Stimulated activated CD4-positive, alpha-beta T cell treated with anti-CD3 and anti-CD28 coated beads, Interleukin-1b, Interleukin-23, amount 100 ng/mL, for 48 hours (primary cell): ENCODE measurements at places on chromosomes 2 and 18.

- no peak for DNase-seq
Measured at GRCh38 chr2:26430826-26431225, 29.1 kb downstream of the DRC1 start.

DNA sequence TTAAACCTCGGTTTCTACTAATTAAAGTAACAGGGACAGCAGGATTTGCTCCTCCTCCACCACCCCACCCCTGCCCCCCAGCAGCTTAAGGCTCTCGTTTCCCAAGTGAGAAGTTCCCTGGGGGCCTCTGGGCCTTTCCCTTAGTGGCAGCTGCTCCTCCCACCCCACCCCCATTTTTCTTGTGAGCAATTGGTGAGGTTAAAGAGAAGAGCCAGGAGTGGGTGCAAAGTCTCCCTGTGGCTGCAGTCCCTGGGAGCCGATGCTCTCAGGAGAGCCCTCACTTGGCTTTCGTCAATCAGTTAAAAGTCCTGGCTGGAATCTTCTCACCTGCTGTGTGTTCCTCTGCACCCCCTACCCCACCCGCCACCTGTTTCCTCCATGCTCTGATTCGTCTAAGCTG is 48.7 kb upstream of the AGAP1 start:
- no peak for DNase-seq

- no peak for DNase-seq
Measured at GRCh38 chr2:127615511-127616166, 30.3 kb upstream of the GPR17 start.

GRCh38 chr2:56531668-56532420 is 348.1 kb downstream of the CCDC85A start:
- no peak for DNase-seq

DNA sequence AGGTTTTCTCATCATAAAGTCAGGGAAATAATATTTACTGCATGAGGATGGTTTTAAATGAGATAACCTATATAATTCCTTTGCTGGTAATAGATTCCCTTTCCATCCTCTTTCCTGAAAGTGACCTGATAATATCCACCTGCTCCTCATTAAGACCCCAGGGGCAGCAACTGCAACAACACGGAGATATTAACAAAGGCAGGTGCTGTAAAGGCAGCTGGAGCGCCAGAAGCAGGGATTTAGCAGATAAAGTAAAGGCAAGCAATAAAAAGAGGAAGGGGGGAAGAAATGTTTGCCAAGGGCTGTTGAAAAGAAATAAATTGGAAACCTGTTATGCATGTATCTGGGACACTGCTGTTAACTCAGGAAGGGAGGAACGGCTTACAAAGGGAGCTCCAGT is 472.6 kb upstream of the KLHL29 start:
- no peak for DNase-seq

- DNase-seq: no peak
Measured at GRCh38 chr2:74777161-74777900, 56.6 kb upstream of the HK2 start.

- no peak for DNase-seq
Measured at GRCh38 chr2:236861196-236861875, 224.4 kb upstream of the COPS8 start.

GRCh38 chr2:25115902-25116301 is 52.5 kb downstream of the POMC start:
- no peak for DNase-seq

GRCh38 chr2:20966061-20966595 is 77.7 kb downstream of the APOB start:
- DNase-seq: no peak

GRCh38 chr18:2984703-2985261 is 28.2 kb downstream of the LPIN2 start:
- DNase-seq: no peak

- no peak for DNase-seq
Measured at GRCh38 chr2:12341920-12342319, 374.8 kb upstream of the TRIB2 start.

DNA sequence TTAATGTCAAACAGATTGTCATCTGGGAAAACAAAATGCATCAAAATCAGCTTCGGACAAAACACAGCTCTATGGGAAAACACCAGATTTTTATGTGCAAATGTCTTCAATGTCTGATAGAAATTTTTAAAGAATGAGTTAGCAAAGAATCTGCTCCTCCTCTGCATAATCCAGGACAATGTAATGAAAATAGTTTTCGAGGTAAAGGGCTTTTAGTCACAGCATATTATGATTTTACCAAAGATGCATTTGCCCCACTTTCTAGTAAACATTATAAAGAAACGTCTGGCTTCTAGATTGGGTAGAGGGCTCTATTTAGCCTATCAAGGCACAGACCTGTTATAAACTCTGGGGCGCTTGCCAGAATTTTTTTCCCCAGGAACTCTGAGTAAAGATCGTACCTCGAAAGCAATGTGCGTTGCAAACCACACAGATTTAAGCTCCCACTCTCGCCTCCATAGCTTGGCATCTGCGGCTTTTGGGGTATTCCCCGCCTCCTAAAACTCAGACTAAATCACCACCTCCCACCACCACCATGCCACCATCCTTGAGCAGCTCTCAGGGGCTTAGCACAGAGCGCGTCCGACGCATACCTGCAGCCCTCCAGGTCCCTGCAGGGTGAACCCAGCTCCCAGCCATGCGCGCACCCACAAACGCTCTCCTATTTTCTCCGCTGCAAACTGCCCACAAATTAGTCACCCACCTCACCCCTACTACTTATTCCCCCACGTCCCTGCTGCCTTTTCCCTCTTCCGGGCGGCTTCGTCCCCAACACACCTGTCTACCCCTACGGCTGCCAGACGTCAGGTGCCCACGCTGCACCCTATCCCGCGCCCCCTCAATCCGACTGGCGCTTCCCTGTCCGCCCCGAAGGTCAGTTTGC is 829 bp downstream of the ACVR1C start:
- peak; percentile 41 for DNase-seq

- DNase-seq: no peak
Measured at GRCh38 chr2:172415865-172416183, 11.6 kb upstream of the ITGA6 start.

- DNase-seq: no peak
Measured at GRCh38 chr18:64882896-64883295, 734.0 kb upstream of the LINC00305 start.

- no peak for DNase-seq
Measured at GRCh38 chr2:42663828-42664227, 95.4 kb downstream of the MTA3 start.

DNA sequence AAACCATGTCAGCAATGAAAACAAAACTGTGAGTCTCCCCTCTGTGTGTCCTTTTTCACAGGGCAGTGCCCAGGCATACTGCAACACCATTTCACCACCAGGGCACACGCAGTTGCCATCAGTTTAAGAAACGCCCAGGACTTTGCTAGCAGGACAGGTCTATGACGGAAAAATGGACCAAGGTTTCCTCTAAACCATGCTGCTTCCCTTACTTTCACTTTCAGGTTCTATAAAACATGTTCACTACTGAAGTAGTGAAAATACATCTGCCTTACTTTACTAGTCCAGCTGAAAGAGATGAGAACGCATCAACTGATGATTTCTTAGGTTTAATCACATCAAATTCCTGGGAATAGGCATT is 110.5 kb downstream of the TCF4 start:
- no peak for DNase-seq

DNA sequence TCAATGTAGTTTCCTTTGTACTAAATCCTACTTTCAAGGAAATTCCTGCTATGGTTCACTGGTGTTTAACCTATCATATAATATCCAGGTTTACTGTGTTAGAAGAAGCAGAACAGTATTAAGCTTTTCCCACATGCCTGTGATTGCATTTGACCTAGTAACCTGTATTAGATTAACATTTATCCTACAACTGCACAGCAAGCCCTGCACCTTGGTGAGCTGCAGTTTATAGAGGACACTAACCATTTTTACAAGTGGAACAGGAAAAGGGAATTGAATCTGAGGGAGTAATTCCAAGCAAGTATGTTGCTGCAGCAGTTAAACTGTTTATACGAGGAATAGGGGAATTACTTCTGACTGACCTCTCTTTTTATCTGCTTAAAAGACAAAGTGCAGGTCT is 328.6 kb downstream of the ETAA1 start:
- no peak for DNase-seq

- DNase-seq: no peak
Measured at GRCh38 chr2:73053316-73054114, 18.0 kb downstream of the SFXN5 start.

DNA sequence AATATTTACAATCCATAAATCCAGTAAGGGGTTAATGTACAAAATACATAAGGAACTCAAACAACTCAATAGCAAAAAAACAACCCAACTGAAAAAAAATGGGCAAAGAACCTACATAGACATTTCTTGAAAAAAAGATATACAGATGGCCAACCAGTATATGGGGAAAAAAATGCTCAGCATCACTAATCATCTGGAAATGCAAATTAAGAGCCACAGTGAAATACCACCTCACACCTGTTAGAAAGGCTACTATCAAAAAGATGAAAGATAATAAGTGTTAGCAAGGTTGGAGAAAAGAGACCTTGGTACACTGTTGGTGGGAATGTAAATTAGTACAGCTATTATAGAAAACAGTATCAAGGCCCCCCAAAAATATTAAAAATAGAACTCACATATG is 14.6 kb downstream of the AP1S3 start:
- DNase-seq: no peak

GRCh38 chr2:197258580-197258979 is 52.0 kb downstream of the ANKRD44 start:
- no peak for DNase-seq

GRCh38 chr2:234290671-234291070 is 206.2 kb downstream of the ARL4C start:
- peak; percentile 84 for DNase-seq

DNA sequence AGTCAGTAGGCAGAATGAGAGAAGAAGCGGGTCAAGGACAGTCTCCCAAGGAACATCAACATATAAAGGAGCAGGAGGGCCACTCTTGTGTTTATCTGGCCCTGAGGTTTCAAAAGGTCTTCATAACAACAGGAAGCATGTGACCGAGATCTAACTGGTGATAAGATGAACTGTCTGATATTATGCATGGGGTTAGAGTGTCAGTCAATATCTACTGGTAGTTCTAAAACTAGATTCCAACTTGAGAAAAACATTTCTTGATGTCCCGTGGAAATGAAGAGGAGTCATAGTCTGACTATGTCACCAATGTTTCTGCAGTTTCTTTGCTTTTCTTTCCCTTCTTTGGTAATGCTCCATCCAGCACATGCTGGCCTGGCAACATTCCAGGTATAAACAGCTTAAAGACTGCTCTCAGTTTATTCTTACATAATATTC is 77.5 kb upstream of the ITPRID2 start:
- DNase-seq: no peak

DNA sequence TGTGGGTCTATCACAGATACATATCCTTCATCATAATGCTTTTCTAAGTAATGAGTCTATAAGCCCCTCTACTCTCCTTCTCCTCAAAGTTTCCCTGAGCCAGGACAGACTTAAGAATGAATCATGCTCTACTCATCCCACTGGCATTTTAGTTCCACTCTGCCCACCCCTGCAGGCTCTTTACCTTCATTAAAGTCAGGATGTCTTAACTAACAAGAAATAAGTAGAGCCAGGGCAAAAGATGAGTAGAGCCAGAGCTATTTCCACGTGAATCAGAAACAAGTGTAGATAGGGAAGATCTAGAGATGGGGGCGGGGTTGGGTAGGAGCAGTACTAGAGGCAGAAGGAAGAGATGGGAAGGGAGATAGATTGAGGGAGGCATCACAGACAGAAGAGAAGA is 790.5 kb downstream of the RNF144A start:
- DNase-seq: no peak

DNA sequence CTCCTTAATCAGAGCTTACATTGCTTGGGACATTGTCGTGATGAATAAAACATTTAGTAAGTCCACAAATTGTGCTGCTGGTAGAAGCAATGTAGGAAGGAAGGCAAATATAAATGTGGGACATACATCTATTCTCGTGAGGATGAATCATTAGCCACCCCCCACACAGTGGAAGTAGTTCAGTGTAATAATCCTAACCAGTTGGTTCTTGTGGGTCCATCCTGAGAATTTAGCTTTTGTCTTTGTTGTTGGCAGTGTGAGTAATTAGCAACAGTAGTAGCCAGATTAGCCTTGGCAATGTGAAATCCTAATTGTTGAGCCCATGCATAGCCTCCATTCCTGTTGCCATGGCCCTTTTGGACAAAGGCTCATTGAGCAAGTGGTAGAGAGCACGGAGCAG is 532.1 kb downstream of the FBXO15 start:
- no peak for DNase-seq

- DNase-seq: no peak
Measured at GRCh38 chr2:164242409-164242808, 378.9 kb downstream of the GRB14 start.

GRCh38 chr2:222424729-222425671 is 657 bp downstream of the SGPP2 start:
- peak; percentile 10 for DNase-seq

DNA sequence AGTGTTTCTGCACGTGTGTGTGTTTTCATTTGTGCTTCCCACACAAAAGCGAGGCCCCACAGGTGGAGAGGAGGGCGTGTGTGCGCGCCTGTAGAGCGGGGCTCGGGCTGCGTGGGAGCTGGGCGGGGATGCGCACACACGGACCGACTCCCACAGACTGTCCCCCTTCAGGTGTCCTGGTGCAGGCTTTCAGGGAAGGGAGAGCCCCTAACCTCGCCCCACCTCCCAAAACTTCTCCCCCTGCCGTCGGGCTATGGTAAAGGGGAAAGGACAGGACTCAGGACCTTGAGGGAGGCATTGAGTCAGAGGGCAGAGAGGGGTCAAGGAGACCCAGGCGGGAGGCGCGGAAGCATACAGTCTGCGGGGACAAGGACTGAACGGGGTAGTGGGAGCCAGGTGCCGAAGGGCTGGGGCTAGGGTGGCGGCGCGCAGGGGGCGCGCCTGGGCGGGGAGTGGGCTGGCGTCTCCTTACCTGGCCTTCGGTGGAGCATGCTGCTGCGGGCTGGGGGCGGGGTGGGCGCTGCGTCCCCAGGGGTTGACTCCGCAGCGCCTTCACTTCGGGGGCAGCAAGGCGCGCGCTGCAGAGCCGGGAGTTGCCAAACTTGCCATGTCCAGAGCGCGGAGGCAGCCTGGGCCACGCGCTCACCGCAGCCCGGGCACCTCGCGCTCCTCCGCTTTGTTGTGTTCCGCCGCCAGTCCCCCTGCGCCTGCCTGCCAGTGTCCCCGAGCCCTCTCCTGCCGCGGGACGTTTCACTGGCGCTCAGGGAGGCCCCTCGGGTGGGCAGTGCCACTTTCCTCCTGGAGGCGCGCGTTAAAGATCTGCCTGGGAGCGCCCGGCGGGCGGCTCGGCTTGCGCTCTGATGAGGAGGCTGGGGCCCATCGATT is 302.0 kb downstream of the NCKAP5 start:
- DNase-seq: no peak

DNA sequence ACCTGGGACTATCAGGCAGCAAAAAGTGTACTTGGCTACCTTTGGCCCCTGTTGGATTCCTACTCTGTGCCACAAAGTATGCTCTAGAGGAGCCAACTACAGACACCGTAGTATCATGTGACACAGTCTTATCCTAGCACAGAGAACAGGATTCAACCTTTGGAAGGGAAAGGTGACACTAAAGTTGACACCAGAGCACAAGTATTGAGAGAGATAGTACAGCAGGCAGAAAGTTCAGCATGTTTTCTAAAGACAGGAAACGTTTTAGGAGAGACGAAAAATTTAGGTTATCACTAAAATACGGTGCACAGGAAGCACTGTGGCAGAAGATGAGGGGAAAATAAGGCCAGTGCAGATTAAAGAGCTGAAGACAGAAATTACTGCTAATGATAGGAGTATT is 18.6 kb downstream of the SMAD2 start:
- DNase-seq: no peak
